ENCODE measurements at places on chromosomes 7 and 10.
A peak's percentile ranks its signal among the peaks of the same experiment; 100 is the strongest.

DNA sequence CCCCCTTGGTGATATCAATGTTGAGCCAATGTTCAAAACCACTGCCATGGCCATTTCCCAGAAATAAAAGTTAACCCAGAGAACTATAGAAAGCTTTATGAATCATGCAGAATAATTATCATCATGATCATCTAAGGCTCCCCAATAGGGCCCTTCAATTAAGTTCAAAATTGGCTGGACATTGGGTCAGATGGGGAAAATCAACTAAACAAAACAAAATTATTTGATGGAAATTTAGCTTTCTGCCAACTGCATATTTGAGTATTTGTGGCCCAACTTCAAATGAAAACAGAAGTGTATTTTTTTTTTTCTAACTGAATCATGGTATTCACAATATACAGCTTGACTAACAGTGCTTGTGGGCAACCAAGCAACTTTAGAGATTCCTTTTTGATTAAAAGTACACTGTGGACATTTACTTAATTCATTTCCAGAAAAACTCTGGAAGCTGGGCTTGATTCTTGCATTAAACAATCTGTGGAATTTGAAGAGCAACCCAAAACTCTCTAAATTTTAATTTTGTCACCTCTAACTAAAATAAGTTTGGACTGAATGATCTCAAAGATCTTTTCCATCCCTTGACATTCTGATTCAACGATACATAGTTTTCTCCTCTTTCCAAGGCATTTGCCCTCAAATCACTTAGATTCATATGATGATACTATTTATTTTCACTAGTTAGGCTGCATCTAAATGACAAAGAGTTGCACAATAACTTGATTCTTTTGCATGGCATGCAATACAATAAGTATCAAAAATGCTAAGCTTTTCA lies 203.2 kb downstream of the AHR start:
- DNase-seq: no peak

GRCh38 chr7:100532165-100533022 lies 6.6 kb upstream of the AGFG2 start:
- DNase-seq: no peak

DNA sequence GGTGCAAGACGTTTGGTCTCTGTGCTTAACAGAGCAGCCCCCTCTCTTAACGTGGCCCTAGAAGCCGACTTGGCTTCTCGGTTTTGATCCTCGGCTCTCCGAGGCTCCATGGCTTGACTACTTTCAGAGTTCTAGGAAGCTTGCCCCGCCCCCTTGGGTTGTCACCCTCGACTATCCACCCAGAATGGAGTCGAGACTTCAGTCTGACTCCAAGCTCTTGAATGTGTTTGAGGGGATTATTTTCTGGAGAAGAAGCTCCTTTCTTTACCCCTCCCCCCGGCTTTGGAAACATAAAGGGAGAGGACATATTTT lies 448 bp downstream of the SEC24C start:
- DNase-seq: peak; percentile 74

- DNase-seq: no peak
Observed at GRCh38 chr7:25669961-25670841, 441.9 kb upstream of the NPVF start.

- DNase-seq: no peak
Observed at GRCh38 chr10:79310200-79310865, 36.9 kb upstream of the PPIF start.

- no peak for DNase-seq
Observed at GRCh38 chr7:133983685-133984419, 143.3 kb upstream of the LRGUK start.

DNA sequence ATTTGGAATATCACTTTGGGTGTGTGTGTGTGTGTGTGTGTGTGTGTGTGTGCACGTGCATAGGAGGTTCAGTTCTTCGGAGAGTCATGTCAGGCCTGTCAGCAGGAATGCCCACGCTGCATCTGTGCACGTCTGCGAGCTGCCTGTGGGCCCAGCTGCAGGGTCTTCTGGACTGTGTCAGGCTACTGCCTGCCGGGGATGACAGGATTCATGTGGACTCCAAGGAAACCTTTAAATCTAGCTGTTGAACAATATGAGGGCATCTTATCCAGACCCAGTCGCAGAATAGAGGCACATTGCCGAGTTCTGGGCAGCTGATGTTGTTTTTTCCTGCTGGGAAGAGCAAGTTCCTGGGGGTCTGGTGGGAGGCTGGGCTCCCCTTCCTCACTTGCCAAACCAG lies 19.0 kb downstream of the AQP1 start:
- no peak for DNase-seq

GRCh38 chr7:336810-337566 lies 47.0 kb downstream of the FOXL3 start:
- DNase-seq: no peak

GRCh38 chr7:30929686-30930085 lies 18.0 kb downstream of the AQP1 start:
- DNase-seq: peak; percentile 9

DNA sequence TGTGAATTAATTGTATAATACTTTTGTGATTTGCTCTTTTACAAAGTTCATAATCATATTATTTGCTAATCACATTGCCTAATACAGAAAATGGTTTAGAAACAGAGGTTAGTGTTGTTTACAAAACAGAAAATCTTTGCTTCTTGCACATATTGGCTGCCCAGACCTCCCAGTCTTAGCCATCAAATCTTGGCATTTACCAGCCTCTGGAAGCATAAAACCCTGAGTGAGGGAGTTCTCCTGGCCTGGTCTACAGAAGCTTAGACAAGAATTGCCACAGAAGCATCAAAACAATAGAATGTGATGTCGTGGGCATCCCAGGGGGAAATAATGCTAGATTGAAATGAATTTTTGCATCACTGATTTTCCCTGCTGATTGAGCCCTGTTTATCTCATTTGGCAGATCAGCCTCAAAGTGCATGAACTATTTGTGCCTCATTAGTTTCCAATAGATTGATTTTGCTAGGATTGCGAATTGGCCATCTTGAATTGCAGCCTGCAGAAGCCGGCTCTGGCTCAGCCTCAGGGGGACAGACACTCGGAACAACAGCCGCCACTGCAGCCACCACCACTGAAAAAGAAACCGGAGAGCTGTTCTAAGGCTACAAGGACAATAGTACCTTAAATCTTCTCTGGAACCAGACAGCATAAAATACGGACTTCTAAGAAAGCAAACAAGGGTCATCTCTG lies 11.1 kb upstream of the SORBS1 start:
- DNase-seq: no peak

DNA sequence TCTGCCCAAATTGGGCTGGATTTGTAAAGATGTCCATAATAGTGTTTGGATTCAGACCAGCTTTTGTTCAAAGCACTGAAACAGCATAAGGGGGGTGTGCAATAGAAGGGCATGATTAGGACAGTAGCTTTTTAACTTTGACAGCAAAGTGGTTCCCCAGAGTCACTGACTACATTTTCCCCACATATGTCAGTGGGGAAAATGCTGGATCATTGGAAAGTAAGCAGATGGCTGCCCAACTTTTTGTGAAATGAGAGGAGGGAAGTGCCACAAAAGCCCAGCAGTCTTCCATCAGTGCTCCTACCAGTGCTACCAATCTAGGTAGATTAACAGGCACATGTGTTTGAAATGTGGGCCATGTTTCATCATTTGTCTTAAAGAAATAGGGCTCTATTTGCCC lies 162.8 kb downstream of the FZD1 start:
- no peak for DNase-seq

GRCh38 chr7:43117095-43117494 lies 4.6 kb downstream of the HECW1 start:
- DNase-seq: no peak

DNA sequence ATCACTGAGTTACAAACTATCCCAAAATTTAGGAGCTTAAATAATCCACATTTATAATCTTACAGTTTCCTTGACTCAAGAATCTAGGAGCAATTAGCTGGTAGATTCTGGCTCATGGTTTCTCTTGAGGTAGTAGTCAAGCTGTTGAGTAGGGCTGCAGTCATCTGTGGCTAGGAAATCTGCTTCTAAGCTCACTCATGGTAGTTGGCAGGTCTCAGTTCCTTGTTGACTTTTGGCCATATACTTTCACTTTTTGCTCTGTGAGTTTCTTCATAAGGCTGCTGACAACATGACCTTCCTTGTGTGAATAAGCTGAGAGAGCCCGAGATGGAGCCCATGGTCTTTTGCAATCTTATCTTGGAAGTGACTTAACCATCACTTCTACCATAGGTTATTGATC lies 10.8 kb upstream of the ETV1 start:
- no peak for DNase-seq

DNA sequence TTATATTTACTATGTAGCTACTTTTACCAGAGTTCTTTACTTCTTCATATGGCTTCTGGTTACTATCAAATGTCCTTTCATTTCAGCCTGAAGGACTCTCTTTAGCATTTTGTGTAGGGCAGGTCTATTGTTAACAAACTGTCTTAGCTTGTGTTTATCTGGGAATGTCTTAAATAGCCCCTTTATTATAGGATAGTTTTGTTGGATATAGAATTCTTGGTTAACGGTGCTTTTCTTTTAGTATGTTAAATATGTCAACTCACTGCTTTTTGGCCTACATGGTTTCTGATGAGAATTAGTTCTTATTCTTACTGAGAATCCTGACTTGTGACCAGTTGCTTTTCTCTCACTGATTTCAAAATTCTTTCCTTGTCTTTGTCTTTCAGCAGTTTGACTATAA lies 169.0 kb downstream of the ADK start:
- DNase-seq: no peak

DNA sequence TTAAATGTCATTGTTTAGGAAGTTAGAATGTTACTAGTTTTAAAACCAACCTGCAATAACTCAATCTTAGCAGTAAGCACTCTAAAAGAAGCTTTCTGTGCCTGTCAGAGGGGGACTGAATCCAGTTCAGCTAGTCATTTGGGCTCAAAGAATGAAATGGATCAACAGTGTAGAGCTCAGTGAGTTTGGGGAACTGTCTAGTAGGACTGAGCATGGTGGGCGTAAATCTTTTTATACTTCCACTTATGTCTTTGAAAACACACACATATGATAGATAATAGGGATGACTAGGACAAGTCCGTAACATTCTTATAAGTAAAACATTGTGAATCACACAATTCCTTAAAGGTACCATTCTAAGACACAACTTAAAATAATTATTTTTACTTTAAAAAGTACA lies 11.5 kb downstream of the GSAP start:
- no peak for DNase-seq

GRCh38 chr7:110281362-110281761 lies 809.6 kb upstream of the LRRN3 start:
- DNase-seq: no peak

- DNase-seq: peak; percentile 69
Observed at GRCh38 chr10:5283305-5284158, 81.2 kb upstream of the UCN3 start.

DNA sequence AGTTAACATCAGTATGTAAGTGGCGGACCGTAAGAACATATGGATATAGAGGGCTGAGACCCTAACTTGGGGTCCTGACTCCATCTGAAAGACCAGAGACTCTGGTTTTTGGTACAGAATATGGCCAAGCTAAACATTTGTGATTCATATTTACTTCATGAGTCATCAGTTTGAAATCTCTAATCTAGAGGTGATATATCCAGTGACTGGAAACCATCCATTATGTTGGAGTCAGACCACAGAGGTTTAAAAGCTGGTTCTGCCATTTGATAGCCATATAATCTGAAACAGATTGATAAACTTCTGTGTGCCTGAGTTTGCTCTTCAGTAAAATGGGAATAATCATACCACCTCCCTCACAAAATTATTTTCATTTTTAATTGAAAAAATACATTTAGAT lies 505.3 kb downstream of the SORCS3 start:
- DNase-seq: no peak

DNA sequence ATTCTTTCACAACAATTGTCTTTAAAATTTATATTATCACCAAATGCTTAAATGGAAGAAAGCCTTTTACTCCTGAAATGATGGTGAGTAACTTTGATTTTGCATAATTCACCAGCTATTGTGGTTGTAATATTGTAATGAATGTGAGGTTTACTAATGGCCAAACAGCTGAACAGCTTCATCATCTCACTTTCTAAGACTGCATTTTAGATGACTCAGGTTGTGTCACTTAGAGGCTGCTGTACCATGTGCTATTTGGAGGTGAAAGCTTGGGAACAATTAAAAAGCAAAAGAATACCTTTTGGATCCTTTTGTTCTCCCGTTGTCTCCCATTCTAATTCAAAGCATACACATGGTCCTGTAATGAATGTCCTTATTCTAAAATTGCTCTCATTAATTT lies 604.0 kb upstream of the PFKP start:
- no peak for DNase-seq

GRCh38 chr7:25922296-25922695 lies 229.7 kb upstream of the NFE2L3 start:
- DNase-seq: no peak

DNA sequence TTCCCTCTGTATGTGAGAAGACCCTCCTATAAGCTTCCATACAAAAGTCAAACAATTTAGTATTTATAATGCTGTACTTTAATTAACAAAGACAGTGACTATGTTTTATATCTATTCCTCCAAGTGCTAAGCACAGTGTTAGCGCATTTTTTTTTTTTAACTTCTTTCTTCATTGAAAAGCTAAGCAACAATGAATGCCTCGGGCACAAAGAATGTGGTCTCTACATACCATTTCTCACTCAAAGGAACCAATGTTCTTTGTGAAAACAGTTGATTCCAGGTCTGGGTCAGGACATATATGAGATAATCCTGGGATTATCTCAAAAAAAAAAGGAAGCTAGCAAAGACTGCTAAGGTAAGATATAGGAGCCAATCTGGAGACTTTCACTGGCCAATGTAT lies 26.2 kb upstream of the REEP3 start:
- DNase-seq: no peak

- DNase-seq: peak; percentile 67
Observed at GRCh38 chr7:94509264-94509886, at the start of gene CASD1. Gene CASD1 (plus strand): TSS chr7:94509809. CDS start chr7:94510085, 276 bp downstream.

GRCh38 chr7:103715376-103716120 lies 269.5 kb upstream of the SLC26A5 start:
- no peak for DNase-seq

- DNase-seq: no peak
Observed at GRCh38 chr7:108340856-108341411, 115.3 kb downstream of the NRCAM start.

DNA sequence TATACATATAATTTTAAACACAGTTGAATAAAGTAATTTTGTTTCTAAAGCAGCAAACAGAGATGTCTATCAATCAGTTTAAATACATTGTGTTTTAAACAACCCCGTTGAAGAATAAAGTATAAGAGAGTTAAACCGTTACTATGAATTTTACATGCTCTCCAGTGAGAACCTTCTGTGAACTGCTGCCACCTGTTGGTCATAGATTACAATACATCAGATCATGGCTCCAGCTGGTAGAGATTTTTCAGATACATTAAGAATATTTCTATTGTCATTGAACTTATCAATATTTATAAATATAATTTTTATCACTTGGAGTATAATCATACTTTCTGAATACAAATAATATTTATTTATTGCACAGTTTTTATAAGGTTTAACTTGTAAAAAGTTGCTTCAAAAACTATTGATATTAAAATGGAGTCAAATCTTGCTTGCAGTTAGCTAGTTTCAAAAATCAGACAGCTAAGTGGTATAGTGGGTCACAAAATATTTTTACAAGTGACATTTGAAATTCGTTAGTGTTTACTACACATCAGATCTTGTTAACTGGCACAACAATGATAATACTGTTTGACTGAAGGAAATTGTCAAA lies 561.2 kb upstream of the PHF14 start:
- DNase-seq: no peak

All from stimulated activated CD4-positive, alpha-beta T cell treated with anti-CD3 and anti-CD28 coated beads, Interleukin-2, amount 100 ng/mL, for 24 hours (primary cell).